Substantia nigra (tissue), 51 donors: ENCODE measurements at places on chromosomes 1 and 21.

- no peak for DNase-seq
Measured at GRCh38 chr1:67342076-67342890, 34.6 kb downstream of the IL12RB2 start.

DNA sequence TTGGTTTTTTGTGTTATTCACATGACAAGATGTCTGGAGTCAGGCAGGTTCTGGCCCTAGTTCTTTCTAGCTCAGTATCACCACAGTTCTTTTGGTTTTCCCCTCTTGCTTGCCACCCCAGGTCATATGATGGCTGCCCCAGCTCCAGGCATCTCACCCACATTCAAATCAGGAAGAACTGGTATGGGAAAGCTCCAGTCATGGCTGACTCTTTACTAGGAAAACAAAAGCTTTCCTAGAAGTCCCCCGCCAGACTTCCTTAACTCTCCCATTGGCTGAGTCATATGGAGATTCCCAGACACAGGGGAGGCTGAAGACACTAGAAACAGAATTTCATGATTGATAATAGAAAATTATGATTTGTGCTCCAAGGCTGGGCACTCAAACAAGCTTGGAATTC is 22.1 kb upstream of the EYA3 start:
- no peak for DNase-seq

DNA sequence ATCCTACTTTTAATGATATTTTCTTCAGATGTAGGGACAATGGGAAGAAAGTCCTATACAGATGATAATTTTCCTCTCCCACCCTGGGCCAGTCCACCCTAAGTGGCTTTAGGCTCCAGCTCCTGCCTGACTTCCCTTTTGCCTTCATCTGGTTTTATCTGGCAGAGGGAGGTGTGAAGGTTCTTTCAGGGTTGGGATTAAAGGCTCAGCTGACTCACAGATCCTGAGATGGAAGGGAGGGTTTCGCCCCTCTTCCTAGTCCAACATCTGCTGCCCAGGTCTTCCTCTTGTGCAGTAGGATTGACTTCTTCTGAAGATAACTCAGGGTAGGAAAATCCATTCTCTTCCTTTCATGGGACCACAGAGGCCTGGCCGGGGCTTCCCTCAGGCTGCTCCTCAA is 362.4 kb upstream of the KAZN start:
- no peak for DNase-seq

GRCh38 chr1:85224734-85225623 is 24.2 kb upstream of the SYDE2 start:
- no peak for DNase-seq

- no peak for DNase-seq
Measured at GRCh38 chr1:1782399-1783221, 4.3 kb upstream of the NADK start.
